ENCODE measurements at places on chromosomes 2 and 18. TPM values are rescaled to one million over a fixed set of nuclear protein-coding genes. Genes with fewer than 3 reads are reported as not detected.

The G6PC2 gene
- total RNA-seq: not detected

The GPR35 gene
- 1.1 TPM for total RNA-seq

The KIAA2012 gene
- not detected for total RNA-seq

The TMEM198 gene
- total RNA-seq: 5.8 TPM

The INPP5D gene
- 0.74 TPM for total RNA-seq

The GLI2 gene
- total RNA-seq: 11.6 TPM

The IL1R1 gene
- 5.0 TPM for total RNA-seq

The STARD6 gene
- total RNA-seq: not detected

The FAM210A gene
- 29.3 TPM for total RNA-seq

The ATOH8 gene
- total RNA-seq: 0.25 TPM

The IL36RN gene
- total RNA-seq: 1.0 TPM

DNA sequence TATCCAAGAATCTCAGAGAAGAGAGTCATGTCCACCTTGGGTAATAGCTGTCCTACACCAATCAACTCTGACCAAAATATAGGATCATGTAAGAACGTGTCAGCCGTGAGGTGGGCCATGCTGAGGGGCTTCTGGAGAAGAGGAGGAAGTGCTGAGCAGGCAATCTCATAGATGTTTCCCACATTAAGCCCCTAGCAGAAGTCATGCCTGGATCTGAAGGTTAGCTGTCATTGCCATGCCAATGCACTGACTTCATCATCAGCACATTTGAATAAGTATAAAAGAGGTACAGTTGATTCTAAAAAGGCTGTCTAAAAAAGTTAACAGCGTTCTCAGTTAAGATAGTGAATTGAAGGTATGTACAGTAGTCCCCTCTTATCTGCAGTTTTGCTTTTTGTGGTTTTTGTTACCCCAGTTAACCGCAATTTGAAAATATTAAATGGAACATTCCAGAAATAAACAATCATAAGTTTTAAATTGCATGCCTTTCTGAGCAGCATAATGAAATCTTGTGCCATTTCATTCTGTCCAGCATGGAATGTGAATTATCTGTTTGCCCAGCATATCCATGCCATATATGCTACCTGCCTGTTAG lies 67.2 kb upstream of the TMEM17 start:
- DNase-seq: no peak

GRCh38 chr2:239630618-239631286 lies 229.9 kb upstream of the HDAC4 start:
- peak; percentile 14 for DNase-seq

- DNase-seq: no peak
These were observed 20.0 kb upstream of the SGPP2 start for GRCh38 chr2:222404151-222404905.

DNA sequence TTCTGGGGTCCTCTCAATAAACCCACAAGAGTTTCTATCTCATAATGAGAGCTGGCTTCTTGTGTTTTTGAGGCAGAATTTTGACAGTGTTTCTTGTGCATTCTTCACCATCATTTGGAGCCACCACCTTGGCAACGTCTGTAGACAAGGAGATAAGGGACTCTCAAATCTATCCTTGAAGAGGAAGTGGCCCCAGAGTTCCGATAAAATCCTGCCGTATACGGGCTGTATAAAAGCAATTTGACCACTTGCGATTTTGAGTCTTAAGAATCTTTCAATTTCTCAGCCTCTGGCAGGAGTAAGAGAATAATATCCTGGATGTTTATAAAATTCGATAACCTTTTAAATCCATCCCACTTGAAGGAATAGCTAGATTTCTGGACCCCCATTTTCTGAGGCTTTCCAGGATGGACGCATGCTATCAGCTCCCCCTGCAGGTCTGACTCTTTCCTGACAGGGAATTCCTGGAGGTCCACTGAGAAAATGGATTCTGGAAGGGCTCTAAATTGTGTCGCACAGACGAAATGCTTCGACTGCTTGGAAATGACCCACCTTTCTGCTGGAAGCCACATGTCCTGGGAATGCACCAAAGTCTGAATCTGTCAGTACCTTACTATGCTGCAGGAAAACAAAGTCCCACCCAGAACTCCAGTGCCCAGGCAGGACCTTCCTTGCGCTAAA lies 54.1 kb downstream of the E2F6 start:
- peak; percentile 20 for DNase-seq

- DNase-seq: no peak
These were observed 104.5 kb upstream of the NCK2 start for GRCh38 chr2:105640246-105640645.

DNA sequence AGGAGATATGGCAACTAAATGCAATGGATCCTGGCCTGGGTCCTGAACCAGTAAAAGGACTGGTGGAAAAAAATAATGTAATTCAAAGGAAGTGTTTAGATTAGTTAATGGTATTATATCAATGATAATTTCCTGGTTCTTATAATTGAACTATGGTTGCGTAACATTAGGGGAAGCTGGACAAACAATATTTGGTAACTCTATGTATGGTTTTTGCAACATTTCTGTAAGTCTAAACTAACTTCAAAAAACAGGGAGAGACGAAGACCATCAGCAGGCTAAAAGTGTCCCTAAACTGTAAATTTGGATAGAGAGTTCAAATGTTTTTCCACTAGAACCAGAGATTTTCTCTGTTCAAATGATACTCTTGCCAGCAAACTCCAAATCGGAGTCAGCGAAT lies 36.9 kb downstream of the KLF7 start:
- no peak for DNase-seq

GRCh38 chr2:43267381-43267780 lies 41.0 kb upstream of the ZFP36L2 start:
- no peak for DNase-seq

DNA sequence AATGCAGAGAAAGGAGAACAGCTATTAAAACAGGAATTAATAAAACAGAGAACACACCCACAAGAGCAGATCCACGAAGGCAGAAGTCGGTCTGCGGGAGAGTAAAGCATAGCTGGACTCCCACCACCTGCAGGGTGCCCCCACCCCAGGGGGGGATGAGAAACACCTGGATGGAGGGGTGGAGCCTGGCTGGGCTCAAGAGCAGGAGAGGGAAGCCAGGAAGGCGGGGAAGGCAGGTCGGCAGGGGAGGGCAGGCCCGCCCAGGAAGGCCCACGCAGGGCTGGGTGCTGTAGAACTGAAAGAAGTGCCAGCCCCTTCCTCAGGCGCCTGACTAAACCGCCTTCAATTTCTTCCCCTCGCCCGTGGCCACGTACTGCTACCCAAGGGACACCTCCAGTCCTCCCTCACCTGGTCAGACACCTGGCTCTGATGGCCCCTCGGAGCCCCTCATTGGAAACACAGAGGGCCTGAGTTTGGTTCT lies 175.4 kb downstream of the HDAC4 start:
- DNase-seq: no peak

DNA sequence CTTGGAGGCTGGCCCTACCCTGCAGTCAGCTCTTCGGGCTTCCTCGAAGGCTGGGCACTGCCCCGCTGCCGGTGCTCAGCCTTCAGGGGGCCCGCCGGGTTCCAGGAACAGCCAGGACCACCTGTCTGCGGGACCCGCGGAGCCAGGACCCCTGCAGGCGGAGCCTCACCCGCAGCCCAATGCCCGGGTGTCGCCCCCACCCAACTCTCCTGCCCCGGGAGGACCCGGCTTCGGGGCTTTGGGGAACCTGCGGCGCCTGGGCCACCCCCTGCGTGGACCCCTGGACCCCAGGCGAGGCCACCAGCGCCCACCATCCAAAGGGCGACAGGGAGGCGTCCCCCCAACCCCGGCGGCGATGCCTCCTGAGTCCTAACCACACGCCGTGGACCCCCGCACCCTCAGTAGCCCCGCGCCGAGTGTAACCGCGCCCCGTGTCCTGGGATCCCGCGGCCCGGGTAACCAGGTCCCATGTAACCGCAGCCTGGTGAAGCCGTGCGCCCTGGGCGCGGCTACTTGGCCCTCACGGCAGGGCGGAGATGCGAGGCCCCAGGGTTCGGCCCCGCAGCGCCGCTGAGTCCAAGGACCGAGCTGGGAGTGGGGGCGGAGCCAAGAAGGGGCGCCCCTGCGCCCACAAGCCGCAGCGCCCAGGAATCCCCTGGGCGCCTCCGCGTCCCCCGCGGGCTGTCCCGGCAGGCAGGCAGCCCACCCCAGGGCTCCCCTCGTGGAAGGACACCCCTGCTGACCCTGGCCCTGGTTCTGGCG lies 11.0 kb upstream of the UBE2F start:
- DNase-seq: no peak

DNA sequence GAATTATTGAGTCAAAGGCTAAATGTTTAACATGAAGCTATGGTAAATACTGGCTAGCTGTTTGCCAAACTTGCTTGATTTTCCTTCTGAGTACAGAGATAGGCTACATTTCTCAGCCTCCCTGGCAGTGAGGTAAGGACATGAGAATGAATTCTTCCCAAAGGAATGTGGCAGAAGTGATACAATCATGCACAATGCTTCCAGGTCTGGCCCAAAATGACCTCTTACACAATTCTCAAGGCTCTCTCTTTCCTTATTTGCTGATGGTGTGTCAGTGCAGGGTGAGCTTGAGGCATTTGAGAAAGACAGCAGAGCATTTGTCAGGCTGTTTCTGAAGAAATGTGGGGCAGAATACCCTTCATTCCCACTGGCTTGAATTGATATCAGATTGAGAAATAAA lies 95.6 kb upstream of the NABP1 start:
- peak; percentile 51 for DNase-seq

- DNase-seq: peak; percentile 46
These were observed 31.7 kb upstream of the ZNF396 start for GRCh38 chr18:35408843-35409261.

GRCh38 chr2:197152451-197153228 lies 157.9 kb downstream of the ANKRD44 start:
- DNase-seq: no peak

- DNase-seq: peak; percentile 40
These were observed 32.8 kb downstream of the FAM124B start for GRCh38 chr2:224369028-224369632.

Measured in PC-9 (cell line).